CD4-positive, alpha-beta T cell (primary cell): ENCODE measurements at places on chromosomes 3 and 15.

DNA sequence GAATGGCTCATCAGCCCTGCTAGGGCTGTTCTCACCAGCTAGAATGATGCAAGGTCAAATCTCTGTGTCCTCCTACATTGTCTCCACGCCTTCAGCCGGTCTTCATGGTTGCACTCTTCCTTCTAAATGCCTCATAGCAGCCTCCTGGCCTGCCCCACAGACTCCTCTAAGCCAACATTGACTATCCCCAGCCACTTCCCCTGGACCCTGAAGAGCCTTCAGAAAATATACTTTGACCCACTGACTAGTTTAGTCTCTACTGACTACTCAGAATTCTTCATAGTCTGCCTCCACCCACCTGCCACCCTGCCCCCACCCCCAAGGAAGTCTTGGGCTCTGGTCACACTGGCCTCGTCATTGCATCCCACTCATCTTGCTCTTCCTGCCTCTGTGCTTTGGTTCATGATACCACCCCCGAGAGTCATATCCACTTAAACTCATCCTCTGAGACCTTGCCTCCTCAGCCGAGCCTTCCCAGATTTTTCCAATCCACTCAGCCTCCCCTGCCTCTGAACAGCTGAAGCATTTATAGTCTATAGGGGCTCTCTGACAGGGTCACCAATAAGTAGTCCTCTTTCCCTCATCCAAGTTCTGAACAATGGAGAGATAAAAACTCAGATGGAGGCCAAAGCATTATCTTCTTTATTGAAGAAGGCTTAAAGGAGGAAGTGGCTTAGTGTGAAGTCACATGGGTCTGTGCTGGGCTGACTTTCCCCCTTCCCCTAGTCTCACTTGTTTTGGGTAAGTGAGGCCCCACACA, 9.5 kb upstream of the DOCK3 start:
- no peak overlapping the region for H3K4me3 ChIP-seq
- peaks cover 3% of the 10 kb centered on the region for H3K4me1 ChIP-seq
- H3K27ac ChIP-seq = no peak overlapping the region
- DNase-seq = no peak
- no peaks in the 10 kb centered on the region for H3K36me3 ChIP-seq
- no peaks in the 10 kb centered on the region for H3K27me3 ChIP-seq

DNA sequence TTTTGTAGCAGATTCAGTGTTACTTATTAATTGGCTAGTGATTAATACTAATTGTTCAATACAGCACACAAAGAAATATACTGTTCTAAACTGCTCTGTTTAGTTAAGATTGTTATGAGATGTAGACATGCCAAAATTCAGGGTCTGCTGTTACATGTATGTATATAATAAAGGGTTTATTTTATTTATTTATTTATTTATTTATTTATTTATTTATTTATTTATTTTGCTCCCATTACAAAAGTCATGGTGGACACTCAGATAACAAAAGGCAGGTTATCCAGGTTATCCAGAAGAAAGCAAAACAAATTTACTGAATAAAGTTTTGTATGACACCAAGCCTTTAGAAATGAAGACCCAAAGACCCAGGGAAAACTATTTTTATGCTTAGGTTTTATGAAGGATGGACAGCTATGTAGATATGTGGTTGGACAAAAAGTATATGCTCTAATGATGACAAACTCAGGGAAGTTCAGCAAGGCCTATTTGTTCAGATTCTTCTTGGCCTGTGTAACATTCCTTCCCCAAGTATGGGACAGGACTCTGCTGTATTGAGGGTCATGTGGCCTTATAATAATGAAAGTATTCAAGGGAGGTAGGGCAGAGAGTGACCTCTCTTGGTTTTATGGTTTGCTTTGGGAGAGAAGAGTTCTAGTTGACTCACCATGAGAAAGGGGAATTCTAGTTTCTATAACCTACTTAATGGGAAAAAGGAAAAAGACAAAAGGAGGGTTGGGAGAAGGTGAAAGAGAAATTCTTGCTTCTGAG, 1056.8 kb downstream of the ROBO2 start:
- no peaks in the 10 kb centered on the region for H3K4me1 ChIP-seq
- H3K36me3 ChIP-seq = no peaks in the 10 kb centered on the region
- no peaks in the 10 kb centered on the region for H3K27me3 ChIP-seq
- no peak overlapping the region for H3K27ac ChIP-seq
- H3K4me3 ChIP-seq = no peak overlapping the region
- DNase-seq = no peak

DNA sequence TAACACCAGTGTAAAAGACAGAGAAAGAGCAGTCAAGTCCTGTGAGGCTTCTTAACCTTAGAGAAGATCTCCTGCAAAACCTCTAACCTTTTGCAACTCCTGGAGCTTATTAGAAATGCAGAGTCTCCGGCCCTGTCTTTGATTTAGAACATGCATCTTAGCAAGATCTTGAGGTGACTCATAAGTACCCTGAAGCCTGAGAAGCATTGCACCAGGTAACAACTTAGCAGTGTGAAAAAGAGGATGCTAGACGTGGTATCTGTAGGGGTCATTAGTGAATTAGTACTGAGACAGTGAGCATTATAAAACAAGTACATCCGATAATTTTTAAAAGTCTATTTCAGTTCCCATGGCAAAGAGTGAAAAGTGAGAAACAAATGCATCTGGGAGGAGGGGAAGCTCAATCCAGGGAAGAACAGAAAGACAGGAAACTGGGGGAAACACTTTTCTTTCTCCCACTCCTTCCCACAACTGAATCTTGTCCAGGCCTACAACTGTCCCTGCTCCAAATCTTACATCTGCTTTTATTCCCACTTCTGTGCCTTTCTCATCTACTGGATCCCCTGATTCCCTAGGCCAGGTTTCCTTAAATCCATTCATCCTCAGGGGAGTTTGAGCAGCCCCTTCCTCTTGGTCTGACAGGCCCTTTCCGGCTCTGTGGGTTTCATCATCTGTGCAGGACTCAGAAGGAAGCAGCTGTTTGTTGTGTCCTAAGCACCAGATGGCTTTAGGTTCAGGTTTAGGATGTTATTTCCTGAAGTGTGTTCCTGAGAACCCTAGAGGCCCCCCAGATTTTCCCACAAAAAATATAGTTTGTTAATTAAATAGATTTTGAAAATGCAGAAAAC, 128.1 kb upstream of the IL12A start:
- H3K4me1 ChIP-seq = no peaks in the 10 kb centered on the region
- no peaks in the 10 kb centered on the region for H3K36me3 ChIP-seq
- H3K4me3 ChIP-seq = no peak overlapping the region
- DNase-seq = no peak
- H3K27me3 ChIP-seq = no peaks in the 10 kb centered on the region

GRCh38 chr15:38216763-38217162, 35.9 kb upstream of the SPRED1 start:
- H3K4me1 ChIP-seq = peaks cover 2% of the 10 kb centered on the region
- no peak overlapping the region for H3K27ac ChIP-seq
- H3K27me3 ChIP-seq = peaks cover 7% of the 10 kb centered on the region
- no peaks in the 10 kb centered on the region for H3K36me3 ChIP-seq

- no peaks in the 10 kb centered on the region for H3K4me1 ChIP-seq
- peaks cover 2% of the 10 kb centered on the region for H3K27me3 ChIP-seq
- no peaks in the 10 kb centered on the region for H3K36me3 ChIP-seq
- no peak for DNase-seq
- H3K4me3 ChIP-seq = no peak overlapping the region
Measured at GRCh38 chr3:33758864-33759263, 39.6 kb upstream of the PDCD6IP start.

DNA sequence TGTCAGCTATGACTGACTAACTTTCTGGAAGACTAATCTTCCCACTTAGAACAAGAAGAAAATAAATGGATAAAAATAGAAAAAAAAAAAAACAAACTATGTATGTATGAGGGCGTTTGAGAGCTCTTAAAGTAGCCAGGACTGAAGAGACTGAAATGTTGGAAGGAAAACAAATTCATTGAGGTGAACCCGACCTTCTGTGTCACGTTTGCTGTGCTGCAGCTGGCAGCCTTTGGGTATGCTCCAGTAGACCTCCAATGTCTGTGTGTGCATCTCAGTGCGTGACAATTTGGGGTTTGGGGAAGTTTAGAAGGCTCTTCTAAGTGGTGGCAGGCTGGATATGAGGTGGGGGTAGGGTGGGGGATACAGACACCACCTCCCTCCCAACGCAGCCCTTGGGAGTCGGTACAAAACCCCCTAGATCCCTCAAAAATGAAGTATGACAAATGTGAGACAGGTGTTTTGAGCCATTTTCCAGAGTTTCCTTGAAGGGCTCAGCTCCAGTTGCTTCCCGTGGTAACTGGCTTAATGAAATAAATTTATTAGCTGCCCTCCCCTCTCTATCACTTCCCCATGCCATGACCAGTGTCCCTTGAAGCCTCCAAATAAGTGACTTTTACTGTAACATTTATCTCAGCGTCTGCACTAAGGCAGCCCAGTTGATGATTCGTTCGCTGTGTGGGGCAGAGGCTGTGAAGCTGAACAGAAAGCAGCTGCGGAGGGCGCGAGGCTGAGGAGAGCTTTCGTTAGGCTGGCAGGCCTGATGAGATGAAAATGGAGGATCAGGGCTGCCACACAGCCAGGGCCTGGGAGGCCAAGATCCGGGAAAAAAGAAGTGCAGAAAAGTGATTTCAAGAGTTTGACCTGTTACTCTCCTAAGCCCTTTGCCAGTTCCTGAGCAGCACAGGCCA, 34.9 kb upstream of the GABRB3 start:
- no peak for DNase-seq
- H3K4me1 ChIP-seq = no peaks in the 10 kb centered on the region
- H3K36me3 ChIP-seq = no peaks in the 10 kb centered on the region
- H3K27me3 ChIP-seq = no peaks in the 10 kb centered on the region

DNA sequence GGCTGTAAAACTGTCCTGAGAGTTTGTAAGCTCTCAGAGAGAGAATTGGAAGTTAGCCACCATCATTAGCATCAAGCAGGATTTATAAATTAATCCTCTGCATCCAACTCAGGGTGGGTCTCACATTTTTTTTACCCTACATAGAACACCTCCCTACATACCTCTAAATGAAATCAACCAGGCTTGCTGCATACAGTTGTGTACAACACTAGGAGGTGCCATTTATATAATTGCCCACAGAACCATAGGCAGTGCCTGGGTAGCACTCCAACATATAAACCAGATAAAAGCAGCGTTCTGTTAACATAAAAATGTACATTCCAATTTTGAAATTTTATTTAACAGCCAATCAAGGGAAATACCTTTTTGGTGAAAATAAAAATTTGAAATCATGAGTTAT, 48.2 kb upstream of the SELENOK start:
- DNase-seq = no peak
- no peaks in the 10 kb centered on the region for H3K4me1 ChIP-seq
- no peaks in the 10 kb centered on the region for H3K36me3 ChIP-seq
- H3K27me3 ChIP-seq = no peaks in the 10 kb centered on the region
- no peak overlapping the region for H3K4me3 ChIP-seq

DNA sequence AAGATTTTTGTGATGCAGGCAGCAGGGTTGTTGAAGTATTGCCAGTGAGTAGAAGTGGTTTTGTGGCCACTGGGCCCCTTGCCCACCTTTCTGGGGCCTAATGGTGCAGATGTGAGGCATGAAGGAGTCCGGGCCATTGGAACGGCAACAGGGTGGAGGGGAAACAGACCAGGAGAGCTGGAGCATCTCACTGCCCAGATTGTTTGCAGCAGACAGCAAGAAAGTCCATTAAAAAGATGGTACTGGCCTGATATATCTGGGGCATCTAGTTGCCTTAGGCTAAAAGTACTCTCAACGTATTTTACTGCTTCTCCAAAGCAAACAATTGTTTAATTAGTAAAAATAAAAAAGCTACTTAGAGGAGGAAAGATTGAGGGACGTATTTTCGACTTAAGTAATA, 298.4 kb downstream of the SATB1 start:
- H3K27me3 ChIP-seq = no peaks in the 10 kb centered on the region
- H3K36me3 ChIP-seq = no peaks in the 10 kb centered on the region
- no peak overlapping the region for H3K4me3 ChIP-seq
- no peak overlapping the region for H3K27ac ChIP-seq

GRCh38 chr15:89980896-89981295, 20.2 kb upstream of the ZNF710 start:
- no peak for DNase-seq
- H3K27ac ChIP-seq = no peak overlapping the region
- no peaks in the 10 kb centered on the region for H3K36me3 ChIP-seq
- H3K4me1 ChIP-seq = no peaks in the 10 kb centered on the region
- no peak overlapping the region for H3K4me3 ChIP-seq

DNA sequence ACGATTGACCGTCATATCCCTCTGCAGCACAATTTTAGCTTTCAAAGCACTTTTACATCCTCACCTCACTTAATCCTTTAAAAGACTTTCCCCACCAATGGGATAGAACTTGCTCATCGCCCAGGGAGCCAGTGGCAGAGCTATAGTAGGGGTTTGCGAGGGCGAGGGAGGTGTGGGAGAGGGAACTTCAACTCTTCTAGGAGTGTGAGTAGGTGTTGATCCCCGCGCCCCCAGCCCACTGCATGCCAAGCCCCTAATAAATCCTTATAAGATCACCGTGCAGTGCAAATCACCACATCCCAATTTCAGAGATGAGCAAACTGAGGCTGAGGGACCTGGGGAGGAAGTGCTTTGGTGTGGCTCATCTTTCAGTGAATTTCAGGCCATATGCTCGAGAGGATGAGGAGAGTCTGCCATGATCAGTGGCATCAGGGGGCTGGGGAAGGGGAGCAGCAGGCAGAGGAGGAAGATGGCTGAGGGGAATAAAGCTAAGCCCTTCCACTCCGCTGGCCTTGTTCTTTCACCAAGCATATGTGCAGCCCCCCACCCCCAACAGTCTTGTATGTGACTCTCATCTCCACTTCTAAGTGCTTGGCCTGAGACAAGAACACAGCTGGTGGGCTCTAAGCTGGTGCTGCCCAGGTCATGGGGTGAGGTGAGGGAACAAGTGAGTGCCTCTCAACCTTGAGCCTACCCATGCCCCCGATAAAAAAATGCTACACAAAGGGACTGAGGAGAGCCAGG, 5.1 kb downstream of the INSYN1 start:
- H3K27ac ChIP-seq = no peak overlapping the region
- no peak for DNase-seq
- H3K27me3 ChIP-seq = peaks cover 55% of the 10 kb centered on the region

GRCh38 chr15:75023872-75024636, 664 bp downstream of the PPCDC start:
- peaks cover 24% of the 10 kb centered on the region for H3K4me1 ChIP-seq
- no peaks in the 10 kb centered on the region for H3K27me3 ChIP-seq
- peak overlapping the region; percentile 46 for H3K27ac ChIP-seq

- H3K4me3 ChIP-seq = no peak overlapping the region
- H3K27ac ChIP-seq = no peak overlapping the region
- no peaks in the 10 kb centered on the region for H3K36me3 ChIP-seq
- H3K27me3 ChIP-seq = peaks cover 91% of the 10 kb centered on the region
Measured at GRCh38 chr15:37106490-37107001, 6.2 kb upstream of the MEIS2 start.

GRCh38 chr15:50355619-50355905, 564 bp upstream of the GABPB1 start:
- H3K4me3 ChIP-seq = peak overlapping the region; percentile 97
- no peaks in the 10 kb centered on the region for H3K27me3 ChIP-seq
- DNase-seq = no peak

- H3K27ac ChIP-seq = no peak overlapping the region
- no peaks in the 10 kb centered on the region for H3K27me3 ChIP-seq
- no peak for DNase-seq
- no peaks in the 10 kb centered on the region for H3K4me1 ChIP-seq
Measured at GRCh38 chr3:153313302-153313965, 151.4 kb downstream of the RAP2B start.

- peak overlapping the region; percentile 92 for H3K27ac ChIP-seq
- DNase-seq = peak; percentile 27
- H3K36me3 ChIP-seq = no peaks in the 10 kb centered on the region
- no peaks in the 10 kb centered on the region for H3K27me3 ChIP-seq
- H3K4me3 ChIP-seq = peak overlapping the region; percentile 97
- H3K4me1 ChIP-seq = peaks cover 25% of the 10 kb centered on the region
Measured at GRCh38 chr3:197791892-197792647, 1.0 kb downstream of the LRCH3 start.
